ENCODE measurements at places on chromosomes 7 and 10. TPM values are rescaled to one million over a fixed set of nuclear protein-coding genes. Genes with fewer than 3 reads are reported as not detected.

Gene LBX1
- not detected for total RNA-seq

Gene NPY4R2
- not detected for total RNA-seq

Gene SCRN1
- 57.9 TPM for total RNA-seq

Gene KCNIP2
- 2.3 TPM for total RNA-seq

Gene NME8
- 0.19 TPM for total RNA-seq

Gene IFRD1
- total RNA-seq: 58.3 TPM

Gene MYO1G
- 6.3 TPM for total RNA-seq

Gene MIOS
- total RNA-seq: 21.0 TPM

Gene ZNF425
- total RNA-seq: 0.97 TPM

Gene ITPRID1
- not detected for total RNA-seq

Gene SFMBT2
- 8.9 TPM for total RNA-seq

Gene MOSPD3
- total RNA-seq: 16.3 TPM

Gene PDLIM1
- total RNA-seq: 134 TPM

Gene HTR5A
- not detected for total RNA-seq

DNA sequence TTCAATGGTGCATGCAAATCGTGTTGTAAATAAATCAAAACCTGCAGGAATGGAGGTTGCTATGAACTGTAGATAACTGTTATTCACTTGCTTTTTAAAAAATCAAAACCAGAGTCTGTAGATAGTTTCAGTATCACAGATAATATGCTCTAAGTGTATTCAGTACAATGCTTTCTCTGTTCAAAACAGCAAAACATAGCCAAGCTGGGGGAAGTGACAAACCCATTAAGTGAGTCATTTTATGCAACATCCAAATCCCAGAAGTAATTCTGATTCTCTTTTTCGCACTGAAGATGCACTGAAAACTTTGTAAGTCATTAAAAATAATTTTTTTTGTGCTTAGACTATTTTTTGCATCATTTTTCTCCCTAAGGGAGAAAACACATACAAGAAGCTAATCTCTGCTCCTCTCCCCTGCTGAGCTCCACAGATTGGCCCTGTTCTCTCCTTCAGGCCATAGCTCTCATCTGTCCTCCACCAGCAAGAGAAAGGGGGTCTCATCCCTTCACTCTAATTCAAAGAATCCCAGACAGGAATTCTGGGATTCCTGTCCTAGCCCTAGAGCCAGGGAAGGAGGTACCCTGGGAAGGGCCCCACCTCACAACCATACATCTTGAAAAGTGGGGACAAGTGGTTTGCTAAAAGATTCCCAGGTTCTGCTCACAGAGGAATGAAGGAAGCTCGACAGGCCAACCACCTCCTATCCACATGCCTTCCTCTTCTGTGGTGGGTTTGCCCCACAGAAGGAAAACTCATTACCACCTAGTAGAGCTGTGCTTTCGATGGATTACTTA, 4.9 kb downstream of the PRTFDC1 start:
- no peak for DNase-seq

- DNase-seq: no peak
Measured at GRCh38 chr10:71911296-71911953, 52.8 kb upstream of the CHST3 start.

- peak; percentile 84 for DNase-seq
Measured at GRCh38 chr10:75803816-75804552, 372.6 kb downstream of the LRMDA start.

GRCh38 chr7:159023746-159024145, 120.9 kb downstream of the VIPR2 start:
- DNase-seq: peak; percentile 53

DNA sequence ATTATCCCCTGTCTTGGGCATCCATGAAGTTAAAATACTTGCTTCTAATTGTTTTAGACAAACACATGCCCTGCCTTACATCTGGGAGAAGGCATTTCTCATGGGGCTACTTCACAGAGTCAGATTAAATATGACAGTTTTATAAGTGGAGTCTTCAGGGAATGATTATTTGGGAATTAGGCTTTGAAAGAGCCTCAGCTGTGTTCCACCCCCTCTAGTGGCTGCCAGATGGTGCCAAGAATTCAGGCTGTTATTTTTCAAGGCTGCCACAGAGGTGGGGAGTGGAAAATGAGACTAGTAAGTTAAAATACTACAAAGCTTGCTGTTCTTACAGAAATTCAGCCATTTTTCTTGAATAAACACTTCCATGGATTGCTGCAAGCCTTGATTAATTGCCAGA, 45.8 kb upstream of the DNAH11 start:
- no peak for DNase-seq

GRCh38 chr10:124522933-124523871, 61.6 kb downstream of the LHPP start:
- peak; percentile 86 for DNase-seq

DNA sequence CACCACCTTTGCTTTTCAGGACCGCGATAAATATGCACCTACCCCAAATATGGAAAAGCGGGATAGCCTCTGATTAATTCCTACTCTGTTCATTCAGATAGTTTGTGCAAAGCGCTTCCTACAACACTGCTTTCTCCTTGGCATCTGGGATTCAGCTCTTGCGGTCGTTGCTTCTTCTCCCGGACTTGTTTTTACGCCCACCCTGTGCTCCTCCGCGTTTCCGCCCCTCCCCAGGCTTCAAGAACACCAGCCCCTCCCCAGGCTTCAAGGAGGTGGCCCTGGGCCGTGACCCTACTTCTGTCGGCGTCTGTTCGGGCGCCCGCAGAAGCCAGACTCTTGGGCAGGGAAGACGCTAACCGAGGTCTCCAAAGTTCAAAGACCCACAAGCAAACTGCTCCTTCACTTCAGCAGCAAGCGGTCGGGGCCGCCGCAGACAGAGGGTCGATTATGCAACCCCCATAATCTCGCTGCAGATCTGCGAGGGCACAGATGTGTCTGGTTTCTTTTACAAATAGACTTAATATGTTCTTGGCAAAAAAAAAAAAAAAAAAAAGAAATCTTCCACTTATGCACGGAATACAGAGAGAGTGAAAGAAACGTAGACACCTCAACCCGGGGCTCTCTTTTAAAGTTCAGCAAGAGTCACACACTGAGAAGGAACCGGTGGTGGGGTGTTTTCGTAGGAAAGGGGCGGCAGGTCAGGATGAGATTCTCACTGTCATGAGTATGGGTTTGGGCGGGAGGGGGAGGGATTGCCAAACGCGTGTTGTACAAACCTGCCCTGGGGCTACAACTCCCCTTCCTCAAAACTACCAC, 1.9 kb downstream of the DLX5 start:
- DNase-seq: no peak

- no peak for DNase-seq
Measured at GRCh38 chr7:30168835-30169573, 34.2 kb downstream of the MTURN start.

DNA sequence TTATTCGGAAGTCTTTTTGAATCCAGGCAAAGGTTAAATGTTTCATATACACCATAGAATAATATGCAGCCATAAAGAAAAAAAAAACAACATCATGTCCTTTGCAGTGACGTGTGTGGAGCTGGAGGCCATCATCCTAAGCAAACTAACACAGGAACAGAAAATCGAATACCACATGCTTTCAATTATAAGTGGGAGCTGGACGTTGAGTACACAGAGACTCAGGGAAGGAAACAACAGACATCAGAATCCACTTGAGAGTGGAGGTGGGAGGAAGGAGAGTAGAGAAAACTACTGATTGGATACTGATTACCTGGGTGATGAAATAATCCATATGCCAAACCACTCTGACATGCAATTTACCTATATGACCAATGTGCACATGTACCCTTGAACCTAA, 293.4 kb downstream of the KLF6 start:
- DNase-seq: no peak

- peak; percentile 87 for DNase-seq
Measured at GRCh38 chr10:118447478-118448270, 105.5 kb upstream of the FAM204A start.

DNA sequence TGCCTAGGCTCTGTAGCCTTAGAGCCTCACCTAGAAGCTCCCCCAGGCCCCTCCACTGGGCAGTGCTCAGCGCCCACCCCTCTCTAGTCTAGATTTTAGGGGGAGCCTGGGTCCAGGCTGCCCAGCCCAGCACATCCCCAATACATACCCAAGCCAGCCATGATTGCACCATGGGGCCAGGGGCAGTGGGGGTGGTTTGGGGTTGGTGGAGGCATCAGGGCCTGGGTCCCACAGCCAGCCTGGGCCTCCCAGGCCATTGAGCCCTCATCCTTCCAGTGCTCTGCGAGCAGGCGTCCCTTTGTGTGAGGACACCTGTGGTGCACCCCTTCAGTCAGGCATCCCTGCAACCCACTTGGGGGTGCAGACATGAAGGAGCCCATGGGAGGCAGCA, 76.9 kb upstream of the RET start:
- no peak for DNase-seq

All from posterior vena cava (tissue), 2 donors.